Tongue (tissue), 3 donors: ENCODE measurements at places on chromosomes 6 and 20. TPM values are rescaled to one million over a fixed set of nuclear protein-coding genes. Genes with fewer than 3 reads are reported as not detected.

DNA sequence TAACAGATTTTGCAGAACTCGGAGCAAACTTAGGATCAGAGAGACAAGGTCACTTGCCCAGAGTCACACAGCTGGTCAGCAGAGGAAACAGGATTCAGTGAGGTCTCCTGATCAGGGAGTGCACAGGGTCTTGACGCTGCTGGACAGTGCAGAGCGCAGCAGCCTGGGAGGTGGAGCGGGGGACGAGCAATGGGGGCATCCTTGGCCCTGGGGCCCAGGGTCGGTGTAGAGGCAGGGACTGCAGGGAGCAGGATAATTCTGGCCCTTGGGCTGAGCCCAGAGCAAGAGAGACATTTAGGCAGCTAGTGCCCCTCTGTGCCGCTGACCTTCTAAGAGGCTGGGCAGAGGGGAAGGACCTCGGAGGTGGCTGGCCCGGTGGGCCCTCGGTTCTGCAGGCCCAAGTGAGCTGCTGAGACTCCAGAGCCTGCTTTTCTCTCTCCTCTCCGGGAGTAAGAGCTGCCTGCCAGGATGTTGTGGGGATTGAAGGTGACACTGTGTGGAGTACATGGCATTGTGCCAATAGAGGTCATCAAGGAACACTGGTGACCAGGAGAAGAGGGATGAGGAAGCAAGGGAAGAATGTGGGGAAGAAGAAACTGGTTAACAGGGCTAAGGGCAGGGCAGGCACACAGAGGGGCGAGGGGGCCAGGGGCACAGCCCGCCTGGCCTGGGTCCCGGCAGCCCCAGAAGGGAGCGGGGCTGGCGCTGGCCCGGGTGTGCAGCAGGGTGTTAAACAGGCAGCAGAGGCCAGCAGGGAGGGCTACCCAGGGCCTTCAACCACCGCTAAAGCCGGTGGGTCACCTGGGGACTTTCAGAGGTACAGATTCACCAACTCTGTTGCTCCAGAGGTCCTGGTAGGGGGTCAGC is 122.0 kb downstream of the AGPAT4 start:
- no peak for DNase-seq

- DNase-seq = no peak
These were observed 34.1 kb downstream of the UST start for GRCh38 chr6:148780918-148781436.

- DNase-seq = no peak
These were observed 31.6 kb upstream of the GJA10 start for GRCh38 chr6:89862698-89863097.

- DNase-seq = no peak
These were observed 6.4 kb downstream of the SRPK1 start for GRCh38 chr6:35914536-35914935.

PAX1 gene
- total RNA-seq = 4.1 TPM

TINAG gene
- not detected for total RNA-seq

NCOA5 gene
- total RNA-seq = 32.4 TPM

CCN2 gene
- total RNA-seq = 57.3 TPM

MAD2L1BP gene
- total RNA-seq = 90.4 TPM

DHX16 gene
- total RNA-seq = 24.5 TPM
